ENCODE measurements at places on chromosomes 3 and 15.

DNA sequence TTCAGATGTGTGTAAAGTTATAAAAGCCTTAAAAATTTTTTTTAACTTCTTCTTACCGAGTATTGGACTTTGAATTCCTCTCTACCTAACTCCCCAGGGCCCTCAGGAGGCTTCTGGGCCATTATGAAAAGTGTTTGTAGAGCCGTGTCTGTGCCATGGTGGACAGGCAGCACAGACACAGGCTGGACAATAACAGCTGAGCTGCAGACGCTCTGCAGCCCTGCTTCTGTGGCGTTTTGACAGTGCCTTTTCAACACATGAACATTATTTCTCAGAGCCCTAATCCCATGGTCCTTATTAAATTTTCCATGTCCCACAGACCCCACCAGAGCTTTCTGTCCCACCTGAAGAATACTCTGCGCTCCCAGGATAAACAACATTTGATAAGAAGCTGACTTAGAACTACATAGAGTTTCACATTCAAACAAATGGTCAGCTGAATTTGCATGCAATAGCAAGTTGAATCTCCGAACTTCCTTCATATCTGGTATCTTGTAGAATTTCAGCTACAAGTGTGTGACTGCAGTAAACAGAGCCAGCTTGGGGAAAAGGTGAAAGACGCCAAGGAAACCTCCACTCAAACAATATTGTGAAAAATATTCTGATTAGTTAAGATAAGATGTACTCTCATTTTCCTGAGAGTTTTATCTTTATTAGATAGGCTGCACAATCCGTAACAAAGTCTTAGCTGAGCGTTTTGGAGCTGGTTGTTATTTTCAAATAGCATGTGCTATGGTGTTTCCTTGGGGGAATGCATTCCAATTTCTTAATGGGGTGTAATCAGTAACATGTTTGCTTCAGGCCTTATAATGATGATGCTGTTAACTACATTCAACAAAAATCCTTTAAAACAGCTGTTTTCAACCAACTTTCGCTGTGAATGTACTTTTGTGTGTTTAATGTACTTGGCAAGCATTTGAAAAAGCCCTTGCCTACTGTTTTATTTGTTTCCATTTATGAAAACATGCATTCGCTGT, 378.2 kb downstream of the MECOM start:
- no peak for DNase-seq

DNA sequence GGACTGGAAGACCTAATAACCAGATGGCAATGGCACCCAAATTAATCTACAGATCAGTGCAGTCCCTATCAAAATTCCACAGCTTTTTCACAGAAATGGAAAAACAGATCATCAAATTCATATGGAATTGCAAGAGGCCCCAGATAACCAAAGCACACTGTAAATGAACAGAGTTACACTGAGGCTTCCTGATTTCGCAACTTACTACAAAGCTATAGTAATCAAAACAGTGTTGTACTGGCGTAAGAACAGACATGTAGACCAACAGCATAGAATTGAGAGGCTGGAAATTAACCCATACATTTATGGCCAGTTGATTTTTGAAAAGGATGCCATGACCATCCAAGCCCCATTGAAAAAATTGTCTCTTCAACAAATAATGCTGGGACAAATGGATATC, 16.2 kb downstream of the XPC start:
- DNase-seq, result no peak

DNA sequence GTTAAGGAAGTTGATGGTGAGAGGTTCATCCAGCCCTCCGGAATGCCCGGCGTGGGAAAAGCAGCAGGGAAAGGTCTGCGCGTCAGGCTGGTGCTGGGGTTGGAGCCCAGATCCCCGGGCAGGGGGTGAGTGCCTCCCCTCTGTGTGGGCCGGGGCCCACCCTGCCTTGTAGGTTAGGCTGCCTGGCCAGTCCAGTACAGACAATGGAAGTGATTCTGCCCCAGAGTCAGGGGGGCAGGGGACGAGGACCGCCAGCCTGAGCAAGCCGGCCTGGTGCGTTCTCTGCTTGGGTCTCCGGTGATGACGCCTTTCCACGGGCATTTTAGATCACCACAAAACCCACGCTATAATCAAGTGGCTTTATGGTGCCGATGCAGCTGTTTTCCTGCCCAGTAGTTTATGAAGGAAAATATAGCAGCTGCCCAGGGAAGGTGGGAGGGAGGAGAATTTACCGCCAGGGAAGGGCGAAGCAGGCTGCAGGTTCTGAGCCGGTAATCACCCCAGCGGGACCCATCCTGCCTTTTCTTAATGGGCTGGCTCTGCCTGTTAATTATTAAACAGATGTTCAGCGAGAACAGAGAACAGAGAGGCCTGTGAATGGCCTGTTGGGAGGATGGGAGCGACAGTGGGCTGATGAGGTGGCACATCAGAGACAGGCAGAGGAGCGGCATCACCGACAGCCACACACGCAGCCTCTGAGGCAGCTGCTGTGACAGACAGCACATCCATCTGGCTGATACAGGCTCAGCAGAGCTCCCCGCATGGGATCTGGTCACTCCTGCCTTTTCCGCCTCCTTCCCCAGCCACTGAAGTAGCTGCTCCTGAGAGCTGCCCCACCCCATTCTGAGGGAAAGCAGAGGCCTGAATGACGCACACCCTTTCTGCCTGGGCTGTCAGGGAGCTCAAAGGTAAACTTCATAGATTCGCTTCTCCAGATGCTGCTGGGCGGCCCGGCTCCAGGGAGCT, 35.2 kb downstream of the BDH1 start:
- DNase-seq, result no peak

GRCh38 chr15:80999623-81000036, 1.1 kb upstream of the TLNRD1 start:
- peak; percentile 35 for DNase-seq

GRCh38 chr3:48119505-48120193, 68.6 kb downstream of the CDC25A start:
- DNase-seq, result no peak

DNA sequence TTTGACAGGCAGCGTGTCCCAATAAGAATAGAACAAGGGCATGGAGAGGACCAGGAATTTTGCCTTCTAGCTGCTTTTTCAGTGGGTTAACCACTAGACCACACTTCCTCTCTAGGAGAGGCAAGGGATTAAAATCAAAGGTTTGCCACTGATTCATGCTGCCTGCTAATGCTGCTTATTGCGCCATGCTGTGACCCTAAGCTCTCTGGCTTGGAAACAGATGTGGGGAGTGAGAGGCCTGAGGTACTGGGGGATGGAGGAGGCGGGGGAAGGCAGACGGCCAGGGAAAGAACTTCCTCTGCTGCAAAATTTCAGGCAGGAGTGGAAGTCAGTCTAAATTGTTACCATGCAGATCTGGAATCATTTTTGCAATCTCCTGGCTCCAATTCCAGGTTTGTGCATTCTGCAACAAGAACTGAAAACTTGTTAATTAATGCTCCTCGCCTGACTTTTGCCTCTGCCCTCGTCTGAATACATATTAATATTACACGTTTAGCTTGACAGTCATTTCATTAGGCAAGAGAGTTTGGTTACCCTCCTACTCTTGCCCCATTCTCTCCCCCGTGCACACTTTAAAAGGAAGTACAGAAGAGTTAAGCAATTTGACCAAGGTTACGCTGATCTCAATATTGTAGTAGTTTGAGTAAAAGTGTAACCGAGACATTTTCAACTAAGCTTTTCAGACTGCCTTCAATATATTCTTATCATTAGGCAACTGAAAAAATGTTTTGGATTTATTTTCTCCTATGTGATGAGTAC, 121.7 kb upstream of the SPRED1 start:
- no peak for DNase-seq

DNA sequence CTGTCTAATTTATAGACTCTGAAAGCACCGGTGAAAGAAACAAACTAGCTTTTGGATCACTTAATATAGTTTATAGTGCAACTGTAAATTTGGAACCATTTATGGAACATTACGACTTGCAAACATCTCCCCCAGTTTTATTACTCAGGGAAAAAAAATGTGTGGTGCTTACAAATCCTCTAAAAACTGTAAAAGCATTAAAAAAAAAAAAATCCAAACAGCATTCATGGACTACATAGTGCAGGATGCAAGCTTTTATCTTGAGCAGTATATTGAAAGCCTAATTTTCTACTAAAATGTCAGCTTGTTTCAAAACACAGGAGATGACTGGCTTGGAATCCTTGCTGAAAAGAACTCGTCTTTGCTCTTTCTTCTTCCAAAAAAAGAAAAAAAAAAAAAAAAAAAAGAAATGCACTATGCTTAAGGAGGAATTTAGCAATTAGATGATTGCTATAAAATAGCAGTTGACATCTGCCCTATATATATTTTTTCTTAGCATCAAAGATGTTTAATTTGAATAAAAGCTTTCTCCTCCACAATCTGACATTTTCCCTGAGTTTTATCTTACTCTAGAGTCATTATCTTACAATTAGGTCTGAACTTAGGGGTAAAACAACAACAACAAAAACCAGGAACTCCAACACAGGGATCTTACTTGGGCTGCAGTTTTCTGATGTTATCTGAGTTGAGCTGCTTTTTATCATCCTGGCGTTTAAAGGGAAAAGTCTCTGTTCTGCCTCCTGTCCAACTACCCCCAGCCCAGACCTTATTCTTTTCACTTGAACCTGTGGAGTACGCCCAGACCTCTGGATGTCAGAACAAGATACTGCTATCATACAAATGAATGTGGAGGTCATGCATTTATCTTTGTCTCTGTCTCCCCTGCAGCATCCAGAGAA, 62.6 kb upstream of the PDZRN3 start:
- DNase-seq, result no peak

GRCh38 chr3:146715170-146715569, 110.0 kb upstream of the PLSCR5 start:
- no peak for DNase-seq

DNA sequence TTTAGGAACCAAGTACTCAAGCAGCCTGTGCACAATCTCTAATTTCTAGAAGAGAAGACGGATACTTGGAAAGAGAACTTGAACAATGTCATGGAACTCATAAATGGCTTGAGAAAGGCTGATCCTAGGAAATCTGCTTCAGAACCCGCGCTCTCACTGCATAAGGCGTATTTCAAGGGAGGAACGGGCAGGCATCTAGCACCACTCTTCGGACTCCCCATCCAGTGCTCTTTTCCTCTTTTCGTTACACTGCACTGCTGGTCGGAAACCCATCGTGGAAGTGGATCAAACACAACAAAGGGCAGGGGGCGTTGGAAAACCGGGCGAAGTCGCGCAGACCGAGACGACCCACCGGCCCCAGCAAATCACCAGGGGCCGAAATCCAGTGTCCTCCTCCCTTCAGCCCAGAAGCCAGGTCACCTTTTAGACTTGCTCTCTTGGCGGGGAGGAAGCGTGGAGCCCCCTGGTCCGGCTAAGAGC, 539 bp upstream of the TLNRD1 start:
- no peak for DNase-seq

GRCh38 chr3:88444251-88444650, 294.5 kb downstream of the C3orf38 start:
- no peak for DNase-seq

GRCh38 chr15:74863239-74864056, 9.7 kb downstream of the SCAMP2 start:
- no peak for DNase-seq

DNA sequence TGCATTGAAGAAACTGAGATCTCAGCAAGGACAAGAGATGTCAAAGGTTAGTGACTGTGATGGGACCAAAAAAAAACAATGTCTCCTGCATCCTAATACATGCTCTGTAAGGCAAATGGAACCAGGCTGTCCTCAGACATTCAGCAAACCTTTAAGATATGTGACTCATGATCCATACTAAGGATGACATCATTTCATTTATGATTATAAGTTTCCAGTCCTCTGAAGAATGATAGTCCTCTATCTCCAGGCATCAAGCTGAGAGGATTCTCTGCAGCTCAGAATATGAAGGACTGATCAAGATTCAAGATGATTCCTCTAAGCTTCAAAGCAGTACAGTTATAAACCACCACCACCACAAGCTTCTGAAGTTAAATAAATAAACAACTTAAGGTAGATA, 47.6 kb downstream of the SSR3 start:
- DNase-seq, result no peak

- no peak for DNase-seq
These were observed 355.5 kb upstream of the ROPN1 start for GRCh38 chr3:124347418-124347817.

DNA sequence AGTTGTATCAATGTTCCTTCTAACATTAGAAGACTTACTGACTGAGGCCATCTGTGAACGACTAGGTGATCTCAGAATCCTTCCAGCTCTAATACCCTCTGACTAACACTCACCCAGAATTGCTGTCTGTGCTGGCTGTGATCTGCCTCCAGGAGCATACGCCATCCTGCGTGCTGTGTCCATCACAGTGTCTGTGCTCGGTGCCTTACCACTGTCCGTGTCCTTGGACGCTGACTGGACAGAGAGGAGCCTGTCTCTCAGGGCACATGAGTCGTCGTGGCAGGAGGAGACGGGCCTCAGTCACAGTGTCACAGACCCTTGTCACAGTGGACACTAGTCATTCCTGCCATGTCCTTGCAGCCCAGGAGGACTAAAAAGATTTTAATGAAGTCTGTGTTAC, 83.1 kb downstream of the LMLN start:
- DNase-seq, result no peak
